Thoracic aorta (tissue), 2 donors: ENCODE measurements at places on chromosomes 6 and 20.

DNA sequence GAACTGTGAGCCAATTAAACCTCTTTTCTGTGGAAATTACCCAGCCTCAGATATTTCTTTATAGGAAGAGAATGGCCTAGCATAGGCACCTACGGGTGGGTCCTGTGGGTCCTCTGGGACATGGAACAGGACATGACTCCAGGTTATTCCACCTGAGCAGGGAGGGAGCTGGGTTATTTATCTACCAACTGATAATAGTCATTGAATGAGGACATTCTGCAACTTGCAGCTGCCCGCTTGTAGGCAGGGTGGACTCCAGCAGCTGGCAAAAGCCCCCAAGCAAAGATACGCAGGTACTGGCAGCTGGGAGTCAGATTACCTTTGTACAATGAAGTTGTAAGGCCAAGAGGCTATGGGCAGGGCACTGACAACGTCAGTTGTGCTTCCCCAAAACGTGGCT is 1.4 kb upstream of the BANF2 start:
- DNase-seq, result no peak
- H3K36me3 ChIP-seq, result no peaks in the 10 kb centered on the region
- no peak overlapping the region for H3K27ac ChIP-seq
- H3K4me3 ChIP-seq, result no peak overlapping the region
- no peaks in the 10 kb centered on the region for H3K27me3 ChIP-seq

- H3K27me3 ChIP-seq, result no peaks in the 10 kb centered on the region
- no peak overlapping the region for H3K27ac ChIP-seq
- H3K4me3 ChIP-seq, result no peak overlapping the region
- no peaks in the 10 kb centered on the region for H3K4me1 ChIP-seq
Observed at GRCh38 chr20:36629719-36630681, 16.0 kb downstream of the SLA2 start.

DNA sequence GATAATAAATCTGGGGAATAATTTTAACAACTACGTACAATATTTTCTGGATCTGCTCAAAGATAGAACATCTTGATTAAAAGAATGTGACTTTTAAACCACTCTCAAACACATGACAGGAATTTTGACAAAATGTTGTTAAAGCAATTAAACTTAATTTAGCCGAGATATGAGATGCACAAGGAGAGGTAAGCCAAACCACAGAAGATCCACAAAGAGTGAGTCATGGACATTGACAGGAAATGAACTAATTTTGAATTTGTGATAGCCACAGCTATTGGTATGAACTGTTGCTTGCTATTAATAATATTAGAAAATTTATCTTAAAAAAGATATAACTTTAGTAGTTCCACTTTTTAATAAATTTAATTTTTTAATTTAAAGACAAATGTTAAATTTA is 27.8 kb upstream of the VGLL2 start:
- no peaks in the 10 kb centered on the region for H3K36me3 ChIP-seq
- H3K27me3 ChIP-seq, result no peaks in the 10 kb centered on the region
- no peak overlapping the region for H3K4me3 ChIP-seq
- no peak overlapping the region for H3K27ac ChIP-seq
- no peaks in the 10 kb centered on the region for H3K4me1 ChIP-seq

GRCh38 chr6:7803214-7803613 is 77.3 kb downstream of the BMP6 start:
- no peak overlapping the region for H3K4me3 ChIP-seq
- H3K27ac ChIP-seq, result no peak overlapping the region
- no peaks in the 10 kb centered on the region for H3K4me1 ChIP-seq
- no peaks in the 10 kb centered on the region for H3K27me3 ChIP-seq

- no peak for DNase-seq
- H3K27ac ChIP-seq, result no peak overlapping the region
- no peaks in the 10 kb centered on the region for H3K36me3 ChIP-seq
Observed at GRCh38 chr20:2313316-2313715, 17.5 kb downstream of the TGM3 start.

GRCh38 chr6:3773678-3774298 is 22.3 kb upstream of the PXDC1 start:
- no peak overlapping the region for H3K27ac ChIP-seq
- no peaks in the 10 kb centered on the region for H3K4me1 ChIP-seq
- H3K27me3 ChIP-seq, result no peaks in the 10 kb centered on the region
- no peaks in the 10 kb centered on the region for H3K36me3 ChIP-seq
- no peak for DNase-seq

GRCh38 chr6:108660251-108660650 is 99.5 kb downstream of the FOXO3 start:
- no peak overlapping the region for H3K4me3 ChIP-seq
- H3K27me3 ChIP-seq, result no peaks in the 10 kb centered on the region
- no peak overlapping the region for H3K27ac ChIP-seq
- peaks cover 61% of the 10 kb centered on the region for H3K4me1 ChIP-seq

DNA sequence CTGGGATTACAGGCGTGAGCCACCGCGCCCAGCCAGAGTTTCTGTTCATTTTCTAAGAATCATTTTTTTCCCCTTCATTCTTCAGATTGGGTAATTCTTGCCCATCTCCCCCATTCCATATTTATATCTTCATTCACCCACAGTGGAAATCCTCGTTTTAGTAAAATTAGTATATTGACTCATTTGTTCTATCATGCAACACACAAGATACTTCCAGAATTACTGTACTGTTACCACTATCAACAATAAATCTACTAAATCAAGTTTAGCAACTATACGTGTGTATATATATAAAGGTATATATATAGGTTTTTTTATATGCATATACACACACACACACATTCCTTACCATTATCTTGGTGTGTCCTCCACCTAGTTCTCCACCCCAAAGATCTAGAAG is 41.2 kb upstream of the KCNG1 start:
- no peak for DNase-seq
- H3K36me3 ChIP-seq, result no peaks in the 10 kb centered on the region
- no peak overlapping the region for H3K27ac ChIP-seq
- H3K27me3 ChIP-seq, result no peaks in the 10 kb centered on the region
- no peak overlapping the region for H3K4me3 ChIP-seq

GRCh38 chr6:39389484-39389767 is 66.9 kb upstream of the KCNK16 start:
- no peaks in the 10 kb centered on the region for H3K4me1 ChIP-seq
- H3K27me3 ChIP-seq, result no peaks in the 10 kb centered on the region
- H3K27ac ChIP-seq, result no peak overlapping the region
- no peaks in the 10 kb centered on the region for H3K36me3 ChIP-seq
- DNase-seq, result no peak

GRCh38 chr6:21091411-21091810 is 502.1 kb upstream of the SOX4 start:
- H3K27me3 ChIP-seq, result no peaks in the 10 kb centered on the region
- no peak overlapping the region for H3K4me3 ChIP-seq
- no peaks in the 10 kb centered on the region for H3K36me3 ChIP-seq

GRCh38 chr20:3275966-3276679 is 37.1 kb upstream of the SLC4A11 start:
- H3K27me3 ChIP-seq, result no peaks in the 10 kb centered on the region
- no peak overlapping the region for H3K4me3 ChIP-seq
- no peaks in the 10 kb centered on the region for H3K4me1 ChIP-seq
- H3K27ac ChIP-seq, result no peak overlapping the region
- H3K36me3 ChIP-seq, result peaks cover 64% of the 10 kb centered on the region

GRCh38 chr6:87766211-87766610 is 64.2 kb upstream of the AKIRIN2 start:
- no peak for DNase-seq
- no peak overlapping the region for H3K4me3 ChIP-seq

DNA sequence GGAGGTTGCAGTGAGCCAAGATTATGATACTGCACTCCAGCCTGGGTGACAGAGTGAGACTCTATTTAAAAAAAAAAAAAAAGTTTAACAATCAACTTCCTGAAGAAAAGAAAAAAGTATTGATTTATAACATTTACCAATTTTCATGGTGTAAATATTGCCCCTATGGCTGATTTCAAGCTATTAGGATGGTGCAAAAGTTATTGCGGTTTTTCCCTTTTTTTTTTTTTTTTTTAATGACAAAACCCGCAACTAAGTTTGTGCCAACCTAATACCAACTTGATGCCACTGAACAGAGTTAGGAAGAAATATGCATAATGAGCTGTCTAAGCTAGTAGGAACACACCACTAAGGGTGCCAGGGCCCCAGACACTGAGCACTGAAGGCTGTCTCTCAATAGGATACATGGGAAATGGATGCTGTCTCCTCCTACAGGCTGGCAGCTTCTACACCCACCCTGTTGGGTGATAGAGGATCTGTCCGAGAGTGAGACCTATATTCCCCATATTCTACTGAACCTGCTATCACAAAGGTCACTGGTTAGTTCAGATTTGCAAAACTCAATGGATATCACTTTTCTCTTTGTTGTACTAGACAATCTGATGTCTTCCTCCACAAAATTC is 6.5 kb upstream of the PERP start:
- no peak overlapping the region for H3K4me3 ChIP-seq
- no peak for DNase-seq
- no peak overlapping the region for H3K27ac ChIP-seq
- no peaks in the 10 kb centered on the region for H3K27me3 ChIP-seq
- peaks cover 5% of the 10 kb centered on the region for H3K4me1 ChIP-seq

DNA sequence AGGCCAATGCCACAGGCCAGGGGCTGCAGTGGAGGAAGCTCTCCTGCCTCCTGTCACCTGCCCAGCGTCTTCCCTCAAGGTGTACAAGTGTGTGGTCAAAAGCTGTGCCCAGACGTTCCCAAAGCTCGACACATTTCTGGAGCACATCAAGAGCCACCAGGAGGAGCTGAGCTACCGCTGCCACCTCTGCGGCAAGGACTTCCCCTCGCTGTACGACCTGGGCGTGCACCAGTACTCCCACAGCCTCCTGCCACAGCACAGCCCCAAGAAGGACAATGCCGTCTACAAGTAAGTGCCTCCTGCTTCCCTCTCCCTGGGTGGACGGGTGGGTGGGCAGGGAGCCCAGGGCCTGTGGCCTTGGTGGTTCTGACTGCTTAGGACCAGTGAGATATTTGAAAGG is 38.2 kb downstream of the ZNF341 start:
- H3K4me1 ChIP-seq, result no peaks in the 10 kb centered on the region
- no peak for DNase-seq
- no peak overlapping the region for H3K27ac ChIP-seq
- no peak overlapping the region for H3K4me3 ChIP-seq

- DNase-seq, result no peak
- H3K27me3 ChIP-seq, result no peaks in the 10 kb centered on the region
- no peaks in the 10 kb centered on the region for H3K36me3 ChIP-seq
Observed at GRCh38 chr6:12528581-12529363, 187.8 kb upstream of the PHACTR1 start.

- peak overlapping the region; percentile 70 for H3K27ac ChIP-seq
- no peaks in the 10 kb centered on the region for H3K27me3 ChIP-seq
- no peak for DNase-seq
- no peak overlapping the region for H3K4me3 ChIP-seq
- H3K36me3 ChIP-seq, result peaks cover 15% of the 10 kb centered on the region
- peaks cover 44% of the 10 kb centered on the region for H3K4me1 ChIP-seq
Observed at GRCh38 chr20:34886122-34886521, 9.7 kb downstream of the ACSS2 start.

GRCh38 chr6:139457476-139457875 is 83.0 kb upstream of the CITED2 start:
- H3K4me3 ChIP-seq, result no peak overlapping the region
- no peaks in the 10 kb centered on the region for H3K27me3 ChIP-seq
- H3K27ac ChIP-seq, result no peak overlapping the region
- no peak for DNase-seq
- H3K36me3 ChIP-seq, result no peaks in the 10 kb centered on the region
- no peaks in the 10 kb centered on the region for H3K4me1 ChIP-seq

DNA sequence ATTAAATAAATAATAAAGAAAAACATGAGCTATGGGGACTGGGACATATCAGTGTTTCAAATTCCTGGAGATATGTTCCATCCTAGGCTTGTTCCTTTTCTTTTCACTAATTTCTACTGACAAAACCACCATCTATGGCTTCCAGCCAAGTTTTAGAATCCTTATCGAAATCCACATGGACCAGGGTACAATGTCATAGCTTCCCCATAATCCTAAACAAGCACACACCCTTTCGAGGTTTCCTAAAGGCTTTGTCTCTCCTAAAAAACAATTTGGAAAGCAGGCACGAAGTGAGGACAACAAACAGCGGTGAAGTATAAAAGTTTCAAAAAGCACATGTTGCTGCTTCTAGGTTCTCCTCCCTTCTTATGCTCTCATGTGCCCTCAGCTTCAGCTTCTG is 13.3 kb upstream of the DST start:
- H3K4me1 ChIP-seq, result peaks cover 38% of the 10 kb centered on the region
- no peak for DNase-seq
- no peaks in the 10 kb centered on the region for H3K27me3 ChIP-seq
- no peak overlapping the region for H3K4me3 ChIP-seq
- H3K36me3 ChIP-seq, result no peaks in the 10 kb centered on the region
- no peak overlapping the region for H3K27ac ChIP-seq

DNA sequence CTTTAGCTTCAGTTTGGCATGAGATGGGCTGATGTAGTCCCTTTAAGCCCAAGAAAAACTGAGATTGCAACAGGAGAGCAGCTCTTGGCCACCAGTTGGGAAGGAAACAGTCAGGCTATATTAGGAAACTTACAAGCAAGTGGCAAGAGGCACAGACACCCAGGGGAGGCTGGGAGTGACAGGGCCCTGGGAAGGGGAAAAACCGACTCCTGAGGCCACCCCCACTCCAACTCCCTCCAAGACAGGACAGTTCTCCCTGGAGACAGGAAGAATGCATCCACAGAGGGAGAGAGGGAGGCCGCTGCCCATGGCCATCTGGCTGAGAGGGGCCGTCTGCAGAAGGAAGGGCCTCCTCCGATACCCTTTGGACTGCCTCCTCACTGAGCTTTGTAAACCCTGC is 20.5 kb downstream of the JPH2 start:
- H3K27me3 ChIP-seq, result no peaks in the 10 kb centered on the region
- H3K4me1 ChIP-seq, result peaks cover 80% of the 10 kb centered on the region
- no peaks in the 10 kb centered on the region for H3K36me3 ChIP-seq
- peak overlapping the region; percentile 80 for H3K27ac ChIP-seq
- DNase-seq, result no peak
- peak overlapping the region; percentile 39 for H3K4me3 ChIP-seq

- no peaks in the 10 kb centered on the region for H3K27me3 ChIP-seq
- peak overlapping the region; percentile 19 for H3K27ac ChIP-seq
- H3K4me3 ChIP-seq, result no peak overlapping the region
- no peak for DNase-seq
Observed at GRCh38 chr6:155275808-155276480, 12.1 kb downstream of the CLDN20 start.
